ENCODE measurements at places on chromosomes 13 and 19. TPM values are rescaled to one million over a fixed set of nuclear protein-coding genes. Genes with fewer than 3 reads are reported as not detected.

DNA sequence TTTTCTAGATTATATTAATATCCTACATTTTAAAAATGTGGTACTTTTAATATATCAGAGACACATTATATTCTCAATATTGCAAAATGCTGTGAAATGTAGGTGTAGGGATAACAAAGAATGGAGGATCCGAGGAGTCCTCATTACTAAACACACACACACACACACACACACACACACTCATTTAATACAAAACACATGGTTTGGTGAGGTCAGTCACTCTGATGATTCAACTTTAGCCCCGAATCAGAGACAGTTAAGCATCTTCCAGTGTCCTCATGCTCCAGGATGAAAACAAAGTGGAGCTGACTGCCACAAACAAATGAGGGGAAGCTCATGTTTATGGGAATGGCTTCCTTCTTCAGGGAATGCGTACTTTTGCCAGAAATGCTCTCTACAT is 147.5 kb downstream of the CYSLTR2 start:
- DNase-seq: peak; percentile 45

- DNase-seq: no peak
Observed at GRCh38 chr13:78566631-78567030, 36.7 kb downstream of the POU4F1 start.

DNA sequence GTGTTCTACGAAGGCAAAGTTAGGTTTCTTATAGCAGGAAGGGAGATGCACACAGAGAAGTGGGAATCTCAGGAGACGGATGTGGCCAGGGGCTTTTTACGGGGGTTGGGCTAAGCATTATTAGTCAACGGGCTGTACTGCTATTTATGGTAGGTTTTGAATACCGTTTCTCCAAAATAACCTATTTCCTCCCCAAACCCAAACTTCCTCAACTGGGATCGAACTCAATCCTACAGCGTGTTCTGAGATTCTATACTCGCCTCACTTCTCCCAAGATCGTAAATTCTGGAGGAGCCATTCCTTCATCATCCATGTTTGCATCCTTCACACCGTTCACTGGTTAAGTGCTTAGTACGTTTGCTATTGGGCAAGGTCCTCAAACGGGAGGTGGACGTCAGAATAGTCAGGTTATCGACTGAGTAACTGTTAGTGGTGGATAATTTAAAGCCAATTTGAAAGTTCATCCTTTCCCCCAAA is 1.2 kb upstream of the TRIM13 start:
- DNase-seq: peak; percentile 34

DNA sequence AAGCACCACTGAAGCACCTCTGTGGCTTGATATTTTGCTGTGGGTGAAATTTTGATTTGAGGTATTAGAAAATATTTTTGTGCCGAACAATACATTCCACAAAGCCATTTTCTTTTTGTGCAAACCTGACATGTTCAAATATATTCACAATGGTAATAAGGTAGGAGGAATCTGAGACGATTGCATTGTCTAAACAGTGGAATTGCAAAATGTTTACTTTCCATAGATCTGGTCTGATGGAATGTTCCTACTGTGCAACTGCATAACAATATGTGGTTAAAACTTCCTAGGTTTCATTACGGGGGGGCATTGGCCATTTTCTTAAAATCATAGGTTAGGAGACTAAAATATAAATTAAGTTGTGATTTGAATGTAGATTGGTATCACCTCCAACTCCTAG is 42.7 kb upstream of the AKAP11 start:
- DNase-seq: no peak

- peak; percentile 37 for DNase-seq
Observed at GRCh38 chr13:84648069-84648640, 765.9 kb upstream of the SLITRK1 start.

DNA sequence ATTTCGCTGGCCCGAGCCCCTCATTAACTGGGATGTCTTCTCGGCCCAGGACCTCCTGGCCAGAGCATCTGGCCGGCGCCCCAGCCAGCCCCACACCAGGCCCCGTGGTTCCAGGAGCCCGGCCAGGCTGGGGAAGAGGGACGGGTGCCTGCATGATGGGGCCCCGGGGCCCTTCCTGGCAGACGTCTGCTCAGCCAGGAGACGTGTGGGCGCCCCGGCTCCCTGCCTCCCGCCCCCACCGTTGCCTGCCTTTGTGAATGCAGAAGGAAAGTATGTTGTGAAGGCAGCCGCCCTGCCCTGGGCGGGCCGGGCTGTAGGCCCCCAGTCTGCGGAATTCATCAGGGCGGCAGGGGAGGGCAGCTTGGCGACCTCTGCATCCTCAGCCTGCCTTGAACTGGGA is 4.4 kb upstream of the COMP start:
- DNase-seq: peak; percentile 53

DNA sequence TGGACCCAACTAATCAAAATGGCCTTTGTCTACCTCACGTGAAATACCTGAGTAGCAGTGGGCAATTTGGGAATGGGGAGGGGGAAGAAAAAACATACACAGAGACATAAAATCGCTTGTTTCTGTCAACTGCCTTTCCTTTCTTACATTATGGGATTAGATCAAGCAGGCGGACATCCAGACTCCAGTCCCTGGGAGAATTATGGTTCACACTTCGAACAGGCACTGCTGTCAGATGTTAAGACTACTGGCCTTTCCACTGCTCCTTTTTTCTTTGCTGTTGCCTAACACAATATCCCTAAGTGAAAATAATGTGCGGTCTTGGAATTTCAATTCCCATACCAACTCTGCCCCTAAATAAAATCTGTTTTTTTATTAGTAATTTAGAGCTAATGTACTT is 1719.7 kb upstream of the SLC10A2 start:
- no peak for DNase-seq

DNA sequence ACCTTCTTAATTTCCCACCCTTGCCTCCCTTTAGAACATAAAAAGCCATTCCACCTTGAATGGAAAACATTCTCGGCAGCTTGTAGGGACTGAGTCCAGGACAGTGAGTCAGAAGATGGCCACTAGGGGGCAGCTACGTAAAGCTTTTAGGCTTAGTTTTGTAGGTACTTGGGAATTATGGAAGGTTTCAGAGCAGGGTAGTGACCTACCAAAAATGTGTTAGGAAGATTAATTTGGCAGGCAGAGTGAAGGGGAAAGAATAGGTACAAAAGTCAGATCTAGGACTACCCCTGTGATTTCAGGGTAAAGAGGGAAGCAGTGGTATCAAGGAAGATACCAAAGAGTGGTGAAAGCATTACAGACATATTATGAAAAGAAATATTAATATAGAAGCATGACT is 198.4 kb downstream of the NDFIP2 start:
- peak; percentile 85 for DNase-seq

DNA sequence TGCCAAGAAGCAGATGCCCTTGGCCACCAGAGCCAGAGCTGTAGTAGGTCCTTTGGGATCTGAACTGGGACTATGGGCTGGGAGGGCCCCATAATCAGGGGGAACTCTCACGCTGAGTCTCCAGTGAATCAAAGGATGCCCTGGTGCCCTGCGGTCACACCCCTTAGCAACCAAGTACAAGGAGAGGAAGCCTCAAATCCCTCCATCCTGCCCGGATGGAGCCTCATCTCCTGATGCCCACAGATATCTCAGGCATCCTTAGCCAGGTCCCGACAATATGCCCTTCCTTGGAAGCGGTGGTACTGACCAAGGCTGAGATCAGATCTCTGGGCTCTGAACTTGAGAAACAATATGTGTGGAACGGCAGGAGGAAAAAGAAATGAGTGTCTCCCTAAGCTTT is 1.7 kb downstream of the PLEKHA4 start:
- peak; percentile 14 for DNase-seq

GRCh38 chr19:49870309-49870901 is 3.0 kb upstream of the PNKP start:
- no peak for DNase-seq

GRCh38 chr13:93726173-93726957 is 499.8 kb downstream of the GPC6 start:
- DNase-seq: peak; percentile 70

DNA sequence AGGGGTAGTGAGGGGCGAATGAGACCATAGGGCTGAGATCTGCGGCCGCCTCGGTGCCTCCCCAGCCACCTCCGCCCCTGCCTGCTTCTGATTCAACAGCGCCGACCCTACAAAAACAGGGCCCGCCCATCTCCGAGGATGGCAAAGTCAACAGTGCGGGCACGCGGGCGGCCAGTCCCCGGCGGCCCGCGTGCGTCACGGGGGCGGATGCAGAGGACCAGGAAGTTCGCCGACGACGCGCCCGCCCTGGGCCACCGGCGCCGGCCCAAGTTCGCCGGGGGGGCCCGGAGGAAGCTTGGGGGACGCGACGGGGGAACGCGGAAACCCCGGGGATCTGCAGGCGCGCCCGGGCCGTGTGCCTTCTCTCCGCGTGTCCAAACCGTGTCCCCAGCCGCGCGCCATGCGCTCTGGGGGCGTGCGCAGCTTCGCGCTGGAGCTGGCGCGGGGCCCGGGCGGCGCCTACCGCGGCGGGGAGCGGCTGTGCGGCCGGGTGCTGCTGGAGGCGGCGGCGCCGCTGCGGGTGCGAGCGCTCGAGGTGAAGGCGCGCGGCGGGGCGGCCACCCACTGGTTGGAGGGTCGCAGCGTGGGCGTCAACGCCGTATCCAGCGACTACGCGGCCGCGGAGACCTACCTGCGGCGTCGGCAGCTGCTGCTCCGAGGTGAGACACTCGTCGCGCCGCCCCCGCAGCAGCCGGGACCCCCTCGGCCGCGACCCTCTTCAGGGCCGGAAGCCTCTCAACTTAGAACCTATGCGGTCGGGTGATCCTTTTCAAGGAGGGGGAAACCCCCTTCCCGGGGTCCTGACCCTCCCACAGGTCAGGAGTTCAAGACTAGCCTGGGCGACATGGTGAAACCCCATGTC is 6.8 kb upstream of the ARRDC2 start:
- peak; percentile 81 for DNase-seq

DNA sequence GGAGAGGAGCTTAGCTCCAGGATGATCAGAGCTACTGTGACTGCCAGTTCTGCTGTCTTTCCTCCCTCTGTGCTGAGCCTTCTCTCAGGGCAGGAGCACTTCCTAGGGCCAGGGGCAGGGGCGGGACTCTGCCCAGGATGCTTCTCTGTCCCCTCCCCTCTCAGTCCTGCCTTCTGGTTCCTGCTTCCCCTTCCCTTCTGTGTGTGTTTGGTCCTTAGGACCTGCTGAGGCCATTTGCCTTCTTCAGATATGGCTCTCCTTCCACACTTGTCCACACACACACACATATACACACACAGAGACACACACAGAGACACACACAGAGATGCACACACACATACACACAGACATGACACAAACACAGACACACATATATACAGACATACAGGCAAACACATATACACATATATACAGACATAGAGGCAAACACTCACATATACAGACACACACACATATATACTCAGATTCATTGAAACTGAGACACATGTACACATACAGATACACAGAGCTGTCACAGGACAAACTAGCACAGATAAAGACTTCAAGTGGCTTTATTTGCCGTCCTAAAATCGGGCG is 22.0 kb upstream of the CD177 start:
- no peak for DNase-seq

The PEAK3 gene
- total RNA-seq: not detected

The OR7A5 gene
- not detected for total RNA-seq

The MISP3 gene
- 0.72 TPM for total RNA-seq

The SCEL gene
- total RNA-seq: not detected

The CASP14 gene
- total RNA-seq: not detected

All from fibroblast of the aortic adventitia (primary cell).